ENCODE measurements at places on chromosomes 12 and 14.

DNA sequence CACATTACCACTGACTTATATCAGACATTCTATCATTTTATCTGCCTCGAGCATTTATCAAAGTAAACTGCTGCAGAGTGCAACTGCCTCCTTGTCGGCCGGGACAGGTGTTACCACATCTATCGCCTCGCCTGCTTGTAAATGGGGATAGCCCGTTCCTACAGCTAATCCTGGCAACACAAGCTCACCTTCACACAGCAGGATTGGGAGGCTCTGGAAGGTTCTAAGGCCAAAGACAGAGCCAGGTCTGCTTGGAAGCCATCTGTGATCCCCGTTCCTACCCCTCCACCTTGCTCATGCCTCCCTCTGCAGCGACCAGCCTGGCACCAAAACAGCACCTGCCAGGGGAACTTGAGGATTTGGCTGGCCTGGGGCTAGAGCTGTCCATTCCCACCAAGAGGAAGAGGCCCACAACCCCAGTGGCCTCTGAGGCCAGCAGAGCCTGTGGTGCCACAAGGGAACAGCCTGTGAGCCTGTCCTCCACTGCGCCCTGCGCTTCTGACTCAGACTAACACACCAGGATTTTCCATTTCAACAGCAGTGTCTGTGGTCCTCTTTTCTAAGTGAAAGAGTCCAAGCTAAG is 114.8 kb upstream of the DIO3 start:
- no peak for DNase-seq

DNA sequence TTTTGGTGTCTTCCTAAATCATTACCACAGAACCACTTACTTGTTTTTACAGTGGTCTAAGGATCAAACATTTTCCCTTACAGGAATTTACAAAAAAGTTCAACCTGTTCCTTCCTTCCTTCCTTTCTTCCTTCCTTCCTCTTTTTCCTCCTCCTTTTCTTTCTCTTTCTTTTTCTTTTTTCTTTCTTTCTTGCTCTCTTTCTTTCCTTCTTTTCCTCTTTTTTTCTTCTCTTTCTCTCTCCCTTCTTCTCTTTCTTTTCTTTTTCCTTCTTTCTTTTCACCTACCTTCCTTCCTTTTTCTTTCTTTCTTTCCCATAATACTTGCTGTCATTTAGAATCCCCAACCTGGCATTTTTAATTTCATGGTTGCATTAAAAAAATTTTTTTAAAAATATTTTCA is 59.2 kb upstream of the PPP4R3A start:
- no peak for DNase-seq

GRCh38 chr14:76710056-76711010 is 50.9 kb upstream of the VASH1 start:
- DNase-seq = peak; percentile 24

DNA sequence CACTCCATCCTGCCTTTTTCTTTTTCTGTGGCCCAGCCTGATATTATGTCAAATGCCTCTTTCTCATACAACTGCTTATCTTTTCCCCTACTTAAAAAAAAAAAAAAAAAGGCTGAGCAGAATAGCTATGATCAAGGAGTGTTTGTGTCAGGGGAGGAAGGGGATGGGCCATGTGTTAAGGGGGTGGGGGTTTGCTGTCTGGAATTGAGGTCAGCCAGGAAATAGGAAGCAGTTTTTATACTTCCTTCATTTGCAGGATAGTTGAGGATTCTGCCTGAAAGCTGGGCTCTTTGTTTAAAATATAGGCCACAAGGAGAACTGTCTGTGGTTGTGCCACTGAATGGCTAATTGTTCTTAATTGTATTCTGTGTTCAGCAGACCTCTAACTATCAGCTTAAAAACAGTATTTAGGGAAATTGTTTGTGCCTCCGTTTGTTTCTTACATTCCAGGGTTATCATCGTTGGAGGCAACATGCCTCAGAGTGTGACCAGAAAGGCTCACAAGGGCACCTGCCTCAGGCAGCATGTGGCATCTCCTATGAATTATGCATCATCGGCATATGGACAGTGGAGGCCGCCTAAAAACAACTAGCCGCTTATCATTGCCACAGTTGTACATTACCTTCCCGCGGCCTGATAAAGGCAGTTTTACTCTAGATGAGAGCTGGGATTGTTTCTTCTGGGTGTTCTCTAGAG is 96.0 kb downstream of the SRGAP1 start:
- no peak for DNase-seq

- DNase-seq = no peak
Observed at GRCh38 chr12:58452546-58452945, 467.8 kb downstream of the LRIG3 start.

GRCh38 chr12:81084811-81085350 is 7.0 kb downstream of the ACSS3 start:
- no peak for DNase-seq

GRCh38 chr12:117528538-117528937 is 167.1 kb upstream of the NOS1 start:
- no peak for DNase-seq

DNA sequence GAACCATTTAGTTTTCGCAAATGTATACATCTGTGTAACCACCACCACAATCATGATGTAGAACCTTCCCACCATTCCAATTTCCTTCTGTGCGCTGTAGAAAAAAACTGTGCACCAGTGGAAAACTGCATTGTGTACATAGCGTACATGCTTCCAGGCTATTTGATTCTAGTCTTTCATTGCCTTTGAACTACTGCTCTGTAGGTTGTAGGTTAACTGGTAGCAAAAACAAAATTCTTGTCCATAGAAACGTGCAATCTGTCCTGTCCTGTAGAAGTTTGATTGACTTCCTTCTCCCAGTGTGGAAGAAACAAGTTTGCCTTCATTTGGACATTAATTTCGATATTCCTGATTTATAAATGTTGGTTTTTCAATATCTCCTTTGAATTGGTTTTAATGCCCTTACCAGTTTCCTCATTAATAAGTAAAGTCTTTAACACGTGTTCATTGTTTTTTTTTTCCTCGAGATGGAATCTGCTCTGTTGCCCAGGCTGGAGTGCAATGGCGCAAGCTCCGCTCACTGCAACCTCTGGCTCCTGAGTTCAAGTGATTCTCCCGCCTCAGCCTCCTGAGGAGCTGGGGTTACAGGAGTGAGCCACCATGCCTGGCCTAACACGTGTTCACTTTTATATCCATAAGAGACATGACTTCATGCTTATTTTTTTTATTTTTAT is 3.6 kb upstream of the ISM2 start:
- DNase-seq = no peak

- no peak for DNase-seq
Observed at GRCh38 chr14:67557656-67558055, 24.6 kb downstream of the PLEKHH1 start.

DNA sequence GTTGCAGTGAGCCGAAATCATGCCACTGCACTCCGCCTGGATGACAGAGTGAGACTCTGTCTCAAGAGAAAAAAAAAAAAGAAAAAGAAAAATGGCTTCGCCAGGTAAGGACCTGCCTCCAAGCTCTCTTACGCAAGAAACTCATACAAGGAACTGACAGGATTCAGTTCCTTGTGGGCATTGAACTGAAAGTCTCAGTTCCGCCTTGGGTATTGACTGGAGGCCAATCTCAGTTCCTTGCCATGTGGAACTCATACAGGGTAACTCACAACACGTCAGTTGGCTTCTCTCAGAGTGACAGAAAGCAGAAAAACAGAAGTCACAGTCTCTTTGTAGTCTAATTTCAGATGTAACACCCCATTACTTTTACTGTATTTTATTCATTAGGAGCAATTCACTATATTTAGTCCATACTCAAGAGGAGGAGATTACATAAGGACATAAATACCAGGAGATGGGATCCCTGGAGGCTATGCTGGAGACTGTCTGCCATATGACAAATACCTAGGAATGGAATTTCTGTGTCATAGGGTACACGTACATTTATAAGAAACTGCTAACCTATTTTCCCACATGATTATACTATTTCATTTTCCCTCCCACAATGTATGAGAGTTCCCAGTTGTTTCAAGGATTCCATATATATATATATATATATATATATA is 11.4 kb upstream of the NOPCHAP1 start:
- no peak for DNase-seq

GRCh38 chr14:28780843-28781820 is 14.5 kb downstream of the FOXG1 start:
- DNase-seq = no peak

GRCh38 chr14:61188978-61189808 is 91.9 kb downstream of the TMEM30B start:
- no peak for DNase-seq

DNA sequence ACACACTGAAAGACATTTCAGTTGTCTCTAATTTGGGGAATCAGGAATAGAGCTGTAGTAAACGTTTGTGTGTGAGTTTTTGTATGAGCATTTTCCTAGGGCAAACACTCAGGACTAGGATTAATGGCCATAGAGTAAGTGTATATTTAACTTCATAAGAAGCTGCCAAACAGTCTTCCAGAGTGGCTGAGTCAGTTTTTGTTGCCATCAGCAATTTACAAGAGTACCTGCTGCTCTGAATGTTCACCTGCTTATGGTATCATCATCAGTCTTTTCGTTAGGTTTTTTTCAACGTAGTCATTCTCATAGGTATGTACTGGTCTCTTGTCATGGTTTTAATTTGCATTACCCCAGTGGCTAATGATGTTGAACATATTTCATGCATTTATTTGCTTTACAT is 30.6 kb upstream of the TRHDE start:
- no peak for DNase-seq

GRCh38 chr14:68039593-68039992 is 220.0 kb downstream of the RAD51B start:
- DNase-seq = no peak

DNA sequence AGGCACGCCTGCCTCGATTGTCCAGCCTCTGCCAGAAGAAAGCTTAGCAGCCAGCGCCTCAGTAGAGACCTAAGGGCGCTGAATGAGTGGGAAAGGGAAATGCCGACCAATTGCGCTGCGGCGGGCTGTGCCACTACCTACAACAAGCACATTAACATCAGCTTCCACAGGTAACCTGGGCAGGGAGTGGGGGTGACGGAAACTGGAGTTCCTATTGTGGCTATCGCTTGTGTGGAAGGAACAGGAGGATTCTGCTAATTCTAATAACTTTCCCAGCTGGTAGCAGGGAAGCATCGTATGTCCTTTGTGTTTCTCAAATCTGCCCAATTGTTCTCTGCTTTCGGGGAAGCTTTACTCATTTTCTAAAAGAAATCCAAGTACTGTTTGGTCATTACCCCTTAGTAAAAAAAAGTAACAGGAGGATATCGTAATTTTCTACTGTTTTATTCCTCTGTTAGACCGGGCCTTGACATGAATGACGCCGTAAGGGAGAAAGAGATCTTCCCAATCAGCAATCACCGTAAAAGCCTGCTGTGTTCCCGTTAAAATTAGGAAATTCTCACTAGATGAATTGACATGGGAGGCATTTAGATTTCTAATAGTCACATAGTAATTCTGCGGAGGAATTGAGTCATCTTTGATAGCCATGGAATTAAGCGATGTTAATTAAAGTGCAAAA is 449 bp downstream of the THAP2 start:
- DNase-seq = no peak

GRCh38 chr12:91896286-91897024 is 249.2 kb downstream of the BTG1 start:
- no peak for DNase-seq

- DNase-seq = no peak
Observed at GRCh38 chr14:79331830-79332229, 879.5 kb downstream of the DIO2 start.

GRCh38 chr14:100067971-100068959 is 3.0 kb downstream of the EVL start:
- DNase-seq = peak; percentile 21

- no peak for DNase-seq
Observed at GRCh38 chr14:89479802-89480201, 62.8 kb upstream of the FOXN3 start.

GRCh38 chr14:90429754-90430153 is 32.9 kb downstream of the CALM1 start:
- DNase-seq = no peak

- no peak for DNase-seq
Observed at GRCh38 chr12:104469523-104469922, 12.8 kb downstream of the CHST11 start.

DNA sequence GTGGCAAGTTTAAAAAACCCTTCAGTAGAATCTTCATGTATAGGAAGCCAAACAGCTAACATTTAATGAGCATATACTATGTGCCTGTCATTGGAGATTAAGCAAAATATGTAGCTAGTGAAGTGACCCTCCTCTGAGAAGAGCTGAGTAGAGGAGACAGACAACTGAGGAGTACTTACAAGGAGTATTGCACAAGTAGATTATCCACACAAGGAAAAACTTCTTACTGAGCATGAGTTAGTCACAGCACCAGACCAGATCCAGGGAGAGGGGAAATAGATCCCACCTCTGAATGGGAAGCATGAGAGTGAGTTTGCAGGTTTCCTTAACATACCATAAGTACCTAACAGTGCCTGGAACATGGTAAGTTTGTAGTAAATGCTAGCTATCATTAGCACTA is 33.0 kb downstream of the FRMD6 start:
- DNase-seq = no peak

GRCh38 chr12:18723752-18724151 is 14.1 kb downstream of the PLCZ1 start:
- peak; percentile 73 for DNase-seq

- no peak for DNase-seq
Observed at GRCh38 chr12:105431537-105432100, 101.1 kb downstream of the C12orf75 start.

GRCh38 chr12:68768431-68768939 is 22.5 kb downstream of the SLC35E3 start:
- DNase-seq = no peak

DNA sequence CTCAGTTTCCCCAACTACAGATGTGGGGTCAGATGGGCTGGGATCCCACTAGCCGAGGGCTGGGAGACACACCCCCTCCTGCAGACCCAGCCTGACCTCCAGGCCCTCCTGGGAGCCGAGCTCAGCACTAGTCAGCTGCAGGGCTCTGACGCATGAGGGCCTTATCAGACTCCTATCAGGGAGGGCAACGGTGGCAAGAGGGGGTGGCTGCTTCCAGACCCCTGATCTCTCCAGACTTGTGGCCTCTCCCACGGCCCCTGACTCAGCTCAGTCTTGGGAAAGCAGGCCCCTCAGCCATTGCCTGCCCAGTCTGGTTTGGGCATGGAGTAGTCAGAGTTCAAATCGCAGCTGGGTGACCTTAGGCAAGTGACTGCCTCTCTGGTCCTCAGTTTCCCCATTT is 2.5 kb downstream of the RASAL1 start:
- no peak for DNase-seq

DNA sequence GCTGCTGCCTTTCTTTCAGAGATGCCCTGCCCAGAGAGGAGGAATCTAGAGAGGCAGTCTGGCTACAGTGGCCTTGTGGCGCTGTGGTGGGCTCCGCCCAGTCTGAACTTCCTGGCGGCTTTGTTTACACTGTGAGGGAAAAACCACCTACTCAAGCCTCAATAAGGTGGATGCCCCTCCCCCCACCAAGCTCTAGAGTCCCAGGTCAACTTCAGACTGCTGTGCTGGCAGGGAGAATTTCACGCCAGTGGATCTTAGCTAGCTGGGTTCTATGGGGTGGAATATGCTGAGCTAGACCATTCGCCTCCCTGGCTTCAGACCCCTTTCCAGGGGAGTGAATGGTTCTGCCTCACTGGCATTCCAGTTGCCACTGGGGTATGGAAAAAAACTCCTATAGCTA is 25.6 kb downstream of the SPATA7 start:
- no peak for DNase-seq

Data from HCT116 (cell line).